ENCODE measurements at places on chromosomes 11 and 22.

DNA sequence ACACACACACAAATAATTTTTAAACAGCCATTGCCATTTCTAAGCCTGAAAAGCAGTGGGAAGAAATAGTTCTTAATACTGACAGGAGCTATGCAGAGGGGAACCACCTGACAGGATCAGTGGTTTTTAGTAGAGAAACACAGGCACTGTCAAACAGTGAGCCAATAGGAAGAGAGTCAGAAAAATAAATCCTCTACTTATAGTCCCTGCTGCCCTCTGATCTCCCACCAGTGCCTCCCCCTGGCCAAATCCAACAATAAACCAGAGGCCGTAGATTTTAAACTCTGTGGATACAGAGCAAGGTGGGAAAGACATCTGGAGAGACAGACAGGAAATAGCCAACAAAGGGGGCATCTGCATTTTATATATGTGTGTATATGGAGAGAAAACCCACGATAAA is 7.9 kb upstream of the OR56B4 start:
- no peak for DNase-seq

GRCh38 chr11:1747753-1748635 is 2.4 kb downstream of the IFITM10 start:
- DNase-seq: no peak

GRCh38 chr11:82865841-82866240 is 34.4 kb downstream of the PRCP start:
- DNase-seq: no peak

- no peak for DNase-seq
These were observed 47.7 kb downstream of the COMMD9 start for GRCh38 chr11:36241497-36241896.

- no peak for DNase-seq
These were observed 23.7 kb downstream of the INCENP start for GRCh38 chr11:62147545-62147944.

DNA sequence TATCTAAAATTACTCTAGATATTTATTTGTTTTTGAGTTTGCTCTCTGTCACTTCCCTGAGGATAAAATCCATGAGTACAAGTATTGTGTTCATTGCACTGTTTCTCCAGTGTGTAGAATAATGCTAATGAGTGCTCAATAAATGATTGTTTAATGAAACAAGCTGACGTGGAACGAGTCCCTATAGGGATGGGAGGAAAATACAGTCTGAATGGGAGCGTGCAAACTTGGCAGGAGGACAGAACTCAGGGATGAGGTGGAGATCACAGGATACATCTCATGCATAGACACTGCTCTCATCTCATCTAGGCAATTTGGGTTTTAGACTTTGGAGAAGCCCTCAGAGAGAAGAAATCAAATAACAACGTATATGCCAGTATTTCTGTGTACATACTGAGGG is 58.4 kb upstream of the ZC3H12C start:
- DNase-seq: no peak

DNA sequence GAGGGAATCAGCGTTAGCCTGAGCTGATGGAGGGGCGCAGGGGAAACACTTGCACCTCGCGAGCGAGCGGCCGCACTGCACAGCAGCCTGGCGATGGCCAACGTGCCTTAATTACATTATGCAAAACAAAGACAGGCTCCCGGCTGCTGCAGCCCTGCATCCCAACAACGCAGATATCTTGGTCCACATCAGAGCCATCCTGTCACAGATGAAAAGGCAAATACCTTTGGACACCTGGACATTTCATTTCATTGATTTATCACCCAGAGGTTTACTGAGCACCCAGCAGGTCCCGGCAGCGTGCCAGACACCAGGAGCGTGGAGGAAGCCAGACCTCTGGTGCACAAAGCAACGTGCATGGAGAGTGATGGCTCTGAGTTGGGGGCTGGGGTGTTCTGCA is 843.0 kb downstream of the TBC1D22A start:
- no peak for DNase-seq

GRCh38 chr11:134393638-134394037 is 18.4 kb downstream of the B3GAT1 start:
- no peak for DNase-seq

DNA sequence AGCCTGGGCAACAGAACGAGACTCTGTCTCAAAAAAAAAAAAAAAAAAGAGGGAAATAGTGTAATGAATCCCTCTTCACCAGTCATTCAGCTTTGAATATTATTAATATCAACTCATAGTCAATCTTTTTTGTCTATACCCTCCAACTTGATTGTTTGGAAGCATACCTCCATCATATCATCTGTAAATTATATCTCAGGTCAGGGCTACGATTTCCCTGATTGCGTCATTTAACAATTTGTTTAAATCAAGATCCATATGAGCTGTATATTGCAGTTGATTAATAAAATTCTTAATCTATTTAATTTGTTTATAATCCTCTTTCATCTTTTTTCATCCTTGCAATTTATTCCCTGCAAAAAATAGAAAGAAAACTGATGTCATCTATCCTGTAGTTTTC is 60.2 kb downstream of the USP47 start:
- DNase-seq: no peak

DNA sequence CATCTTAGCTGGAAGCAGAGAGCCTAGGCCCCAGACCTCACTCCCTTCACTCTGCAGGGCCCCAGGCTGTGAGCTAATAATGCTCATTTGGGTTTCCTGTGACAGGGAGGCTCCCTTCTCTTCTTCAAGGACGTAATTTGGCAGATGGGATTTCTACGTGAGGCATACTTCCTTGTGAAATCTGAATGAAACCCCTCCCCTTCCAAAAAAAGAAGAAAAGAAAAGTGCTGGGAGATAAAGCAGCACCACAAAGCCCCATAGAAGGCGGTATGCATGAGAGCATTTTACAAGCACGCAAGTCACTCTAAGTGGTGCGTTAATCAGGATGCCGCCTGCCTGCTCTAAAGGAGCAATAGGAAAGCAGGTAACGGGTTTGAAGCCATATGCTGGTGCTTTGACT is 5.7 kb downstream of the P2RX3 start:
- no peak for DNase-seq

GRCh38 chr22:39665229-39665628 is 94.7 kb downstream of the CACNA1I start:
- no peak for DNase-seq

- DNase-seq: no peak
These were observed 67.4 kb upstream of the B3GAT1 start for GRCh38 chr11:134479206-134480135.

DNA sequence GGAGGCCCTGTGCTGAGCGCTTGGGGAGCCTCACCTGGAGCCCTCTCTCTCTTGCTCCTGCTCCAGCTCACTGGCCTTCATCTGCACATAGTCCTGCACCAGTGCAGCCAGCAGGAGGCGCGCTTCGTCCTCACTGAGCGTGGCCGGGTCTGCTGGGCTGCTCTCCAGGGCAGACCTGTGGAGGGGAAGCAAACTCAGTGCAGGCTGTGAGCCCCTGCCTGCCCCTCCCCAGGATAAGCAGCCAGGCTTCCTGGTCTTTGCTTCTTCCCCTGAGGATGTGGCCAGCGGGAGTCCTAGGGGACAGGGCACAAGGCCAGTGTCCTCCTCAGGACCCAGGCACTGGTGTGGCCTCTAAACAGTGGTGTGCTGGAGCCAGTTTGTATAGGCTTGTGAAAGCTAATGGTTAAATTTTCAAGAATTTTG is 2.2 kb downstream of the CALCA start:
- DNase-seq: no peak

DNA sequence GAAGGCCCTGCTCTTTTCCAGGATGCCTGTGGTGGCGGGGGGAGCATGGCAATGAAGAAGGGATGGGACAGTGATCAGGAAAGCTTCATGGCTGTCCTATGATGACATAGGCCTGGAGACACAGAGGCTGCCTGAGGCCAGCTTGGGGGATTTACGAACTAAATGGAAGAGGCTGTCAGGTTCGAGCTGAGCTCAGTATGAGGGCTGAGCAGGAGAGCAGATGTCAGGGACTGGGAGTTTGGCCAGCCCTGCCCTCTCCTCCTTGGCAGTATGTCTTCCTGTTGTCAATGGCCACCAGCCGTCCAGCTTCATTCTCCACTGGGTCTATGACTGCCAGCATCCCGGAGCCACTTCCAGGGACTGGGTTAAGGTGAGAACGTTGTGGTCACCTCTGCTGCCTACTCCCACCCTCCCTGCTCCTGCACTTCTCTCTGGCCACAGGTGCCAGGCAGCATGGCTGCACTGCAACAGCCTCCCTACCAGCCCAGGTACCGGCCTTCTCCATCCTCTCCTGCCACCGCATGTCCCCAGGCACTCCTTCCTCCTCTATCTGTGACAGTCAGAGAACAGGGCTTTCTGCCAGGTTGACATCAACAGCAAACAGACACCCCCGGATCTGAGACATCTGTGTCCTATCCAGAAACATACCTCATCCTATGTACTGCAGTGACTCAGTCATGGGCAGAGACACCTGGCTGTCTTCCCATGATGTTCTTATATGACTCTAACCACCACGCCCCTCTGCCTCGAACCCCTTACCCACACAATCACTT is 75.1 kb downstream of the KIRREL3 start:
- no peak for DNase-seq
